ENCODE measurements at places on chromosomes 7 and 10. TPM values are rescaled to one million over a fixed set of nuclear protein-coding genes. Genes with fewer than 3 reads are reported as not detected.

GRCh38 chr7:76283254-76284159 is 19.0 kb upstream of the HSPB1 start:
- DNase-seq: no peak

DNA sequence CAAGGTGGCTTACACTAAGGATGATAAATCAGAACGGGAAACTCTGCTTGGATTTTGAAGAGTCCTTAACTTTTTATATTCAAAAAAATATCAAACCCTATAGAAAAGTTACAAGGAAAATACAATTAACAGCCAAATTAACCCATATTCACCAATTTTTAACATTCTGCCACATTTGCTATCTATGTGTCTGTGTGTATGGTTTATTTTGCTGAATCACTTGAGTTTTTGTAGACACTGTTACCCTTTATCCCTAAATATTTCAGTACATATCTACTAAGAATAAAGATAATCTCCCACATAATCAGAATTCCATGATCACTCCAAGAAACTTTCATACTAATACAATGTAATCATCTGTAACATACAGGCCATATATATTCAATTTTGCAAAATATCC is 1.2 kb upstream of the SRPK2 start:
- DNase-seq: no peak

GRCh38 chr7:16430133-16430532 is 8.8 kb upstream of the CRPPA start:
- DNase-seq: no peak

DNA sequence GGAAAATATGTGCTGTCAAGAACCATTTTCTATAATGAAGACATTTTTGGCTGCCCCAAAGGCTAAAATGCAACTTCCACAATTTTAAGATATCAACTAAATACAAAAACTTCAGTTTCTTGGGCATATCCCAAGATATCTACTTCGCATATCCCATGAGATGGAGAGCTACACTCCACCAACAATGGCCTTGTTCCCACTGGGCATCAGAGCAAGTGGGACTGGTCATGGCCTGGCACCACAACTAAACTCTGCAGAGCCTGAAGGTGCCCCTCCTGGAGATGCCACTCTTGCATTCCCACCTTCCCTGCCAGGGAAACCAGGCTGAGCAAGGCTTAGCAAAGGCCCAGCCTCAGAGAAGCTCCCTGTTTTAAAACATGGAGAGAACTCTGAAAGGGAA is 75.8 kb upstream of the LRRC17 start:
- no peak for DNase-seq

- peak; percentile 42 for DNase-seq
These were observed 44.8 kb downstream of the PDGFA start for GRCh38 chr7:474605-475424.

GRCh38 chr7:64882341-64883112 is 20.5 kb upstream of the ZNF273 start:
- peak; percentile 84 for DNase-seq

DNA sequence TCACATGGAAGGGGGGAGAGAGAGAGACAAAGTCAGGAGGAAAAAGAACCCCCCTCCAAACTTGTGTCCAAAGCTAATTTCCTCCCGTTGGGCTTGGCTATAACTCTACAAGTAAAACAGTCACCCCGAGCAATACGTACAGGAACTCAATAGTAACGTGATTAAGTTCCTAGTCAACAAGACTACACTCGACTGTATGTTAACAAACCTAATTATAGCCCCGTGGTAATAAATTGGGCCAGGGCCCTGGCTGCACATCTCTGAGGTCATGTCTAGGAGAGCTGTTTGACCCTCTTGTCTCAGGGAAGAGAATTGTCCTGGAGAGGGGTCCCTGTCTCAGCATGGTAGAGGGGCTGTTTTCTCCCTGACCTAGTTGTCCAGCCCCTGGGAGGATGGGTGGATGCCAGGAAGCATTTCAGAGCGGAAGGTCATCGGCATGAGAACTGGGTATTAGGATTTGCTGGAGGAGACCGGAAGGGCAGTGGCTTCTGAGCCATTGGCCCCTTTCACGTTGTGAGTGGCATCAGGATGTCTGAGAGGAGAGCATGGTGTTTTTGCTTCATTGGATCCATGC is 60.2 kb upstream of the COMTD1 start:
- DNase-seq: no peak

GRCh38 chr7:128231021-128231420 is 10.1 kb upstream of the LEP start:
- DNase-seq: no peak

GRCh38 chr10:129029051-129029450 is 438.0 kb upstream of the MGMT start:
- no peak for DNase-seq

DNA sequence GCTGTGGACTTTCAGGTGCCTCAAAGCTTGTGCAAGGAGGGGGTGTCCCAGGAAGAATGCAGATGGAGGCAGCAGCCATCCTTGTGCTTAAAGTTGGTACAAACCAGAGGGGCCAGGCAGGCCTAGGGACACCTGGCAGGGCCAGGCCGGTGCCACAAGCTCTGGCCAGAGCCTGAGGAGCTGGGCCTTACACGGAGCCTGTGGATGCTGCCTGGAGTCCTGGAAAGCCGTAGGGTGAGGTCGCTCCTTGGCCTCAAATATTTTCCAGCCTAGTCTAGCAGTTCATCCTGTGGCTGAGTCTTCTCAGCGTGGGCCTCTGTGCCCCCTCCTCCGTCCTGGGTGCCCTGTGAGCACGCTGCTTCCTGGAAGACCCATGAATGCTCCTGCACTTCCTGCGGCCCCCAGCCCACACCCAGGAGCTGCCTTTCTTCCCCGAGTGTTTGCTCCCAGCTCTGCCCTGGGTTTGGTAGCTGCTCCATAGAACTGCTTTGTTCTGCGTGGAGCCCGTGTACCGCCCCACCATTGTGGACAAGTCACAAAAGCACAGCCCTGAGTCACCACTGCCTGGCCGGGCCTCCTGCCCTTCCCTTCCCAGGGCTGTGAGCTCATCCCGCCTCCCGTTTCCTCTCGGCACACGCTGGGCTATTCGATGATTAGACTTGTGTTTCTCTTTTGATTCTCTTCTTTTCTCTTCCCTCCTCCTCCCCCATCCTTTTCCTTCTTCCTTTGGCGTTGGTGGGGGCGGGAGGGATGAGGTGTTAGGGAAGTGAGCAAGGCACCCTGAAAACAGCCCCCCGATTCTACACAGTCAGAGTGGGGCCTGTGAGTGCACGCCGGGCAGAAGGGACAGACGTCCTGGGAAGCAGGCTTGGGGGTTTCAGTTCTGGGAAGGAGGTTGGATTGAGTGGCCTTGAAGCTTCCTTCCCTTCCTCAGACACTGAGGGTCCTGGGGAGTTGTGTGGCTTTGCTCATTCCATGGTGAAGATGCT is 73.2 kb upstream of the SHH start:
- peak; percentile 81 for DNase-seq

DNA sequence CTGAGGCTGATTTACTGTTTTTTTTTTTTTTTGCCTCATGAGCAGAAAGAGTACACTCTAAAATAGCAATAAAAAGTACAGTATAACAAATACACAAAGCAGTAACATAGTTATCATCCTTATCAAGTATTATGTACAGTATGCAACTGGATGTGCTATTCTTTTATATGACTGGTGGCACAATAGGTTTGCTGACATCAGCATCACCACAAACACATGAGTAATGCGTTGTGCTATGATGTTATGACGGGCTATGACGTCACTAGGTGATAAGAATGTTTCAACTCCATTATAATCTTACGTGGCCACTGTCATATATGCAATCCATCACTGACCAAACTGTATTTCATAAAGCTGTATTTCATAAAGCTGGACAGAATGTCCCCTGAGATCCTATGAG is 189.2 kb upstream of the GLI3 start:
- no peak for DNase-seq

GRCh38 chr7:143973870-143974416 is 19.3 kb downstream of the OR2F1 start:
- DNase-seq: no peak

DNA sequence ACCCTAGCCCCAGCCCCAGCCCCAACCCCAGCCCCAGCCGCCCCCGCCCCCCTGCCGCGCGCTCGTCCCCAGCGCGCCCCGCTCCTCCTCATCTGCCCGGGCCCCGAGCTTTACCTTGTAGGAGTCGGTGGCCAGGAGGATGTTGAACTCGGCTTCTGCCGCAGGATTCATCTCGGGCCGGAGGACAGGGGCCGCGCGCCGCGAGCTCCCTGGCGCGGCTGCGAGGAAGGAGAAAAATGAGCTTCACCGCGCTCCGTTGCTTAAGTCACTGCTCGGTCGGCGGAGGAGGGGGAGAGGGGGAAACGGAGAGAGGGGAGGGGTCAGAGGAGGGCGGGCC is at the start of gene NAMPT:
TSS of gene NAMPT (minus strand) at position 270 of the 337 bp plus-strand sequence. CDS start at position 171, 99 bp downstream.
- DNase-seq: no peak

DNA sequence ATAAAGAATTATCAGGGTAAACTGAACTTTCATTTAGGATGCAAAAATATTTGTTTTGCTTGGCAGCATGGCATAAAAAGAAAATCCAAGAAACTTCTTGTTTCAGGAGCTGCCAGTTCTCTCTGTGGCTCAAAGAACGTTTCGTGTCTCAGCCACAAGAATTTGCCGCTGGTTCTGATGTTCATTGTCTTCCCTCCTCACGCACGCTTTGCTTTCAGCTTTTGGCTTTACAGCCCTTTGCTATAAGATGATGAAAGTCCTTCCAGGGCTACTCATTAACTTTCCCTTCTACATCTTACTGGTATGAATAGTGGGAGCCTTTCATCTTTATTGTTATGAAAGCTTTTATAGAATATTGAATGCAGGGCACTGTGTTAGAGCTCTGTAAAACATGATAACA is 124.7 kb downstream of the BICC1 start:
- DNase-seq: no peak

GRCh38 chr10:51141010-51141409 is 66.7 kb downstream of the PRKG1 start:
- DNase-seq: no peak

- DNase-seq: no peak
These were observed 316.6 kb upstream of the ANKRD30A start for GRCh38 chr10:36808625-36809362.

- DNase-seq: no peak
These were observed 6.5 kb downstream of the BAG3 start for GRCh38 chr10:119657725-119658124.

- no peak for DNase-seq
These were observed 286.4 kb upstream of the MEOX2 start for GRCh38 chr7:15972862-15973275.

DNA sequence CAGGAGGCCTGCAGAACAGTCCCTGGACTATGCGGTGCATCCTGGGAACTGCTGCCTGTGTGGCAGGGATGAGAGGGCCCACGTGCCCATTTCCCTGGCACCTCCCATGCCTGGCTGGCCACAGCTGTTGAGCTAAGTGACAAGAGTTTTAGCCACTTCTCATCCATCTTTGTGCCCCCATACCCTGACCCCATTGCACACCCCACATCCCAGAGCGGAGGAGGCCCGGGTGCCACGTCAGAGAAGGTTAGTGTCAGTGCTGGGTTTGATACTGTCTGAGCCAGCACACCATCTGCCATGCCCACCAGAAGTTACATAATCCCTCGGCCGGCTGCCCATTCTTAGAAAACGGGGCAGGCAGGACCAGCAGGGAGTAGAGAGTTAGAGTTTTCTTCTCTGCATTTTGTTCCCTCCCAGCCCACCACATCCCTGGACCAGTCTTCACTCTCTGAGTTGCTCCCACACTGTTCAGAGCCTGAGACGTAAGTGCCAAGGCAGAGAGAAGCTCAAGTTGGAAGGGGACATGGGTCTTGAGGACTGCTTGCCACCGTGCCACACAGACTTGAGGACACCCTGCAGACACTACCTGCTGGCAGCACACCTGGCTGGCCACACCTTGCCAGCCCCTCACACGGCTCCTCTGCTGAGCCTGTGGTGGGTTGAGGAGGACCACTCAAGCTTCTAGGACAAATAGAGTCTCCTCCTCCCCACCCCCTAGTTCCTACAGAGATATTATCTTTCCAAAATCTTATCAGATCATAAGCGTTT is 13.1 kb downstream of the UNC5B start:
- peak; percentile 60 for DNase-seq

DNA sequence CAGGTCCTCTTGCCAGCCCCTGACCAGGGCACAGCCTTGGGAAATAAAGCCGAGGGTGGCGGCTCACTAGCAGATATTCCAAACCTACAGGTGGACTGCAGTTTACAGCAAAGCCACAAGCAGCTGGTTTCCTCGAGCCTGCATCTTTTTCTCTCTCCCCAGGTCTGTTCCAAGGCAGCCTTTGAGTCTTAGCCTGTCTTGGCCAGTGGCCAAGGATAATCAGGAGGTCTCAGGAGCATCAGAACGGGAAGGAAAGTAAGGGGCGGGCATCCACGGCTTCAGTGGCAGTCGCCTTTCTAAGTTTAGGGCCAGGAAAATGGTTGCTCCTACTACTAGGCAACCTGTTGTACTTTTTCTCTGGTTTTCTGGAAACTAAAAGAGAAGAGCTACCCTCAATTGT is 219.7 kb upstream of the ZMIZ1 start:
- no peak for DNase-seq

DNA sequence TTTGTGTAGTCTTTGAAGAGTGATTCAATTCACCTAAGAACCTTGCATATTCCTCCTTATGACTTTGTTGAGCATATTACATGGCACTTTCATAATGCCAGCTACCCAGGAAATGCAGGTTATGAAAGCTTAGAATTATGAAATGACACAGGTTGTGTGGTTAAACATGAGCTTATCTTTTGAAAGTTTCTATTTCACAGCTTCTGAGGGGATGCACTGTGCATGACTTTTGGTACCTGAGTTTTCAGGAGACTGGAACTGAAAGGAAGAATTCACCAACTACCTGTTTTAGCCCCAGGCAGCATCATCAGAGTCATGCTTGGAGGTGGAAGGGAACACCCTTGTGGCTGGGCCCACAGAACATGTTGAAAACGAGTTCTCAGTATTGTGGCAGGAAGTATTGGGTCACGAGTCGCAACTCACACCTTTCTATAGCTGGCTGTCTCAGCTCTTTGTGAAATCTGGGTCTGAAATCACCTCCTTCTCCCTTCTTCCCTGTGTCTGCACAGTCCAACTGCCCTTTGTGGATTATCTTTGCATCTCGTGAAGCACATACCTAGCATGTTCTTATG is 228.2 kb downstream of the PTEN start:
- no peak for DNase-seq

DNA sequence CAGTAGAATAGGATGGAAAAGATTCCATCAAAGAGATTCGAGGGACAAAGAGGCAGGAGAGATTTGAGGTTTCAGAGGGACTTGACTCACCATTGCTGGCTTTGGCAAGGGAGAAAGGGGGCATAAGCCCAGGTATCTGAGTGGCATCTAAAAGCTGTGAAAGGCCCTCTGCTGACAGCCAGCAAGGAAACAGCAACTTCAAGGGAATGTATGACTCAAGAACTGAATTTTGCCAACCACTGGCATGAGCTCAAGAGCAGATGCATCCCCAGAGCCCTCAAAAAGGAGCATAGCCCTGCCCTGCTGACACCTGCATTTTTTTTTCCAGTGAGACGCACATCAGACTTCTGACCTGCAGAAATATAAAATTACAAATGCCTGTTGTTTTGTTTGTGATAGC is 19.6 kb upstream of the ADAM12 start:
- DNase-seq: no peak

The ACSM6 gene
- total RNA-seq: not detected

The CALCR gene
- 0.20 TPM for total RNA-seq

The ZC3HAV1L gene
- total RNA-seq: not detected

The ELAPOR2 gene
- 15.8 TPM for total RNA-seq

The AKR1C8 gene
- not detected for total RNA-seq

The ACSL5 gene
- 0.15 TPM for total RNA-seq

The CRHR2 gene
- total RNA-seq: not detected

The MMD2 gene
- not detected for total RNA-seq

The AZGP1 gene
- not detected for total RNA-seq

The SDK1 gene
- 10.9 TPM for total RNA-seq

Data from chondrocyte (in vitro differentiated cells).